Thymus (tissue), 14 donors: ENCODE measurements at places on chromosomes 3 and 15. TPM values are rescaled to one million over a fixed set of nuclear protein-coding genes. Genes with fewer than 3 reads are reported as not detected.
A peak's percentile ranks its signal among the peaks of the same experiment; 100 is the strongest.

Gene SAMD7
- total RNA-seq, result not detected

Gene ROBO2
- total RNA-seq, result 9.3 TPM

DNA sequence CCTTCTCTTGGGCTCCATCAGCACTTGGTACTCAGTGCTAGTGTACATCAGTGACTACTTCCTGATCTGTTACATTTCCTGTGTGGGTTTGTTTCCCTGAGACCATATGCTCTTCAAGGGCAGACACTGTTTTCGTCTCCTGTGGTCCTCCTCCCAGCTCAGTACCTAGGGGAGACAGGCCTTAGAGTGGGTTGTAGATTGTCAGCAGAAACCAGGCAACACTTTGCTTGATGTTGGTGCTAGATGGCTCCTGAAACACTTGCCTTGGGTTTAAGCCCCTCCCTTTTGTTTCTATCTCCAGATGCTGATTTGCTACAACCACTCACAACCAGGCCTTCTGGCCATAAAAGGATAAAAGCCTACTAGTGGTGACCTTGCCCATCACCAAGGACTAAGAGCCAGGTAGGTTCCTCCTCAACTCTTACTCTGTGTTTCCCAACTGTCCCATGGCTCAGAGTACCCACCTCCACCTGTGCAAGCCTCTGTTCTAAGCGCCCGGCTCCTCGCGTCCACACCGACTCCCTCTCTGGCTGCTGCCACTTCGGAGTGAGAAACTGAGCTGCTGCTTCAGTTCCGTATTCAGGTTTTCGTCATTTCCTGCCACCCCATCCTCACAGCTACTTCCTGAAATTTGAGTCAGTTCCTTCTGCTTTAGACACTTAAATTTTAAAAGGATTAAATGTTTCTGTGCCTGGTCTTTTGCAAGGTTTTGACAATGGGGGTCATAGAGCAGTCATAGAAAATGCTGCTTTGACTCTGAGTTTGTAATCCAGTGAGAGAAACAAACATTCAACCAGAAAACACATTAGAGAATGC lies at the start of gene HCLS1:
HCLS1 (minus strand) TSS at position 548 of the 816 bp plus-strand sequence. CDS start 2,556 bp downstream, outside the sequence.
- peak; percentile 53 for DNase-seq

DNA sequence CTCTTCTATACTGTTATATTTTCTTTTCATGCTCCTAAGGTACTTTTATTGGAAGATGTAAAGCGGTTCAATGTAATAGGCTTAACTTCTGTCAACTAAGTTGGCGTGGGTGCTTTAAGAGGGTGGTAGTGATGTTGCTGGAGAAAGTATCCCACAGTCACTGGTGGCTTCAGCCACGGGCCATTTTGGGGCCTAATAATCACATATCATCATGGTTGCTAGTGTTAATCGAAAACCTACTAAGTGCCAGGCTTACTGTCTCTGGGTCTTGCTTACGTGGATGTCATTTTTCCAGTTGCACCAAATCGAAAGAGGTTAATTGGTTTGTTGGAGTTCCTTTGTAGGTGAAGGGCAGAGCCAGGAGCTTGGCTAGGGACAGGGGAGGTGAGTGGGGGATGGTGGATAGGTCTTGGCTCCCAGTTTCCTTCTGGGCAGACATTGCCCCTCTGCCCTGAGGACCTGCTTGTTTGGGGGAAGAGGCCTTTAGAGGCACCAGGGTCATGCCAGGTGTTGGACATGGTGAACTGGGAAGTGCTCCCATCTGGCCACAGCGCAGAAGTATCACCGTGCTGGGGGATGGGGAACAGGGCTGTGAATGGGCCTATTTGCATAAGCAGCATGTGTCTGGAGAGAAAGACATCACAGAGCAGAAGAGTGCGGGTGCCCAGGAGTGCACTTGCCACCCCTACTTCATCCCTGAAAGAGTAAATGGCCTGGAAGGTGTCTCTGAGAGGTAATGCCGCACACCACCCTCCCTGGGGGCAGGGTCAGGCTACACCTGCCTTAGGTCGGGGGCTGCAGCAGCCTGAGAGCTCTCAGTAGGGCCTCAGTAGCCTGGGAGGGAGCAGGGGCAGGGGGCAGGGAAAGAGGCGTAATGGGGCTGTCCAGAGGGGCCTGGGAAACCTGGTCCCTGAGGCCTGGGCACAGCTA lies 62.4 kb upstream of the POLG start:
- DNase-seq, result no peak

DNA sequence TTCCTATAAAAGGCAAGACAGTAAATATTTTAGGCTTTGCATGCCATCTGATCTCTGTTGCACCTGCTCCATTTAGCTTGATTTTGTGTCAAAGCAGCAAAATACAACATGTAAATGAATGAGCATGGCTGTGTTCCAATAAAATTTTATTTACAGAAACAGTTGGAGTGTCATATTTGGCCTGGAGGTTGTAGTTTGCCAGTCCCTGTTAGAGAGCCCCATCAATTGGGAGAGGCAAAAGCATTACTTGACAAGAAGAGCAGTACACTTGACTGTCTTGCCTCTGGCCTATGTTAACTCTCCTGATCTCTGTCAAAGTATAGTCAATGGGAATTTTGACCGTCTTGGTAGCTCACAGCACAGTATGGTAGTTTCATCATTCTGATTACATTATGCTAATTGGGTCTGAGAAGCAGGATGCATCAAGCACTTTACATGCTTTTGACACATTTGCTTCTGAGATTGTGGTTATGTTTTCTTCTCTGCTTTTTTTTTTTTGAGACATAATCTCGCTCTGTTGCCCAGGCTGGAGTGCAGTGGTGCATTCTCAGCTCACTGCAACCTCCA lies 35.4 kb downstream of the SLC28A2 start:
- no peak for DNase-seq

GRCh38 chr15:63374686-63375520 lies 6.7 kb downstream of the CA12 start:
- no peak for DNase-seq

GRCh38 chr3:42705058-42705767 lies 2.6 kb upstream of the HHATL start:
- no peak for DNase-seq
